Activated CD8-positive, alpha-beta T cell treated with anti-CD3 and anti-CD28 coated beads, Interleukin-2, amount 10 ng/mL, durations not matched to agents 7 days and 5 days (primary cell): ENCODE measurements at places on chromosomes 4 and X. TPM values are rescaled to one million over a fixed set of nuclear protein-coding genes. Genes with fewer than 3 reads are reported as not detected.
A peak's percentile ranks its signal among the peaks of the same experiment; 100 is the strongest.

DNA sequence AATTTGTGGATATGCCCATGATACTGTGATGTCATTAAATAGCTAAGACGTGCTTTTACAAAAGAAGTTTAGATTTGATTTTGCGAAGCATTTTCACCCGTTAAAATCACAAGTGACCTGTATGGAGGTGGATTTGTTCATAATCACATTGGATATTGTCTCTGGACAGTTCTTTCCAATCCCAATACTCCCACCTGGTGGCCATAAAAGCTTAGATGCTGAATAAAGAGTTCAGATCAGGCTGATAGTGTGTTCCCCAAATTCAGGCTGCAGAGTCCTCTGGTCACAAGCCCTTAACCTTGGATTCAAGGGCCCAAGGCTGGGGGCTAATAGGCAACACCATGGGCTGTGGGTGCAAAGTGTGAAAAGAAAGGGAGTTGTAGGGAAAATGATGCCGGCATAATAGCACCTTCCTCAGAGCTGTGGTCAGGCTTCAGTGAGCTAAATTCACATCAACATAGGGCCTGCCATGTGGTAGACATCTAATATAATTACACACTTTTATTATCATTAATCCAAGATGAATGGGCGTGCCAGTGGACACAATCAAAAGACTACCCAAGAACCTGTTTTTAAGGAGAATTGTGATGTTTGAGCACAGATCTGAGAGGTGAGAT, 28.1 kb downstream of the SMIM43 start:
- no peak overlapping the region for H3K4me3 ChIP-seq
- H3K4me1 ChIP-seq, result no peaks in the 10 kb centered on the region
- no peaks in the 10 kb centered on the region for H3K36me3 ChIP-seq
- peak; percentile 36 for DNase-seq
- no peak overlapping the region for H3K27ac ChIP-seq
- H3K27me3 ChIP-seq, result peaks cover 18% of the 10 kb centered on the region

DNA sequence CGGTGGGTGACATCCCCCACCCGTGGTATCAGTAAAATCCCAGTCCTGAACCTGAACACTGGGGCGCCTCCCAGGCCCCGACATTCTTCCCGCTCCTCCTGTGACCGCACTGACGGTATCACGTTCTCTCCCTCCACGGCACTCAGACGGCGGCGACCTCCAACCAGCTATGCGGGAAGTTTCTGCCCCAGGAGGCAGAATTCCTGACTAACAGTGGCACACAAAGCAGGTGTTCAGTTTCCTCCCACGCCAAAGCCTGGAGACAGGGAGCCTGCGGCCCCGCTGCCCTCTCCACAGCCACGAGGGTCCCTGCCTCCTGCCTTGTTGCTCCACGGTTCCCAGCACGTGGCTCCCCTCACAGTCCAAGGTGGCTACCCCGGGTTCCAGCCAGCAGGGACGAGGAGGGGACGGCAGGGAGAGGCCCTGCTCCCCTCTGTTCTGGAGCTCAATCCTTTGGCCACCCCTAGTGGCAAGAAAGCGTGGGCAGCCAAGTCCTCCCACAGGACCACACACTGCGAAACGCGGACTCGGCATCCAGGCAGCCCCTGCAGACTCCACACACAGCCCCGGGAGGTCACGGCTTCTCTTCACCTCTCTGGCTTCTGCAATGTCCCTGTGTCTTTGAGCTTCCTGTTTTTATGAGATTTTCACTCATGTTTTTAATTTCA, 15.2 kb downstream of the CTBP1 start:
- no peak overlapping the region for H3K27ac ChIP-seq
- H3K27me3 ChIP-seq, result no peaks in the 10 kb centered on the region
- H3K4me3 ChIP-seq, result no peak overlapping the region
- no peak for DNase-seq
- peaks cover 57% of the 10 kb centered on the region for H3K36me3 ChIP-seq

DNA sequence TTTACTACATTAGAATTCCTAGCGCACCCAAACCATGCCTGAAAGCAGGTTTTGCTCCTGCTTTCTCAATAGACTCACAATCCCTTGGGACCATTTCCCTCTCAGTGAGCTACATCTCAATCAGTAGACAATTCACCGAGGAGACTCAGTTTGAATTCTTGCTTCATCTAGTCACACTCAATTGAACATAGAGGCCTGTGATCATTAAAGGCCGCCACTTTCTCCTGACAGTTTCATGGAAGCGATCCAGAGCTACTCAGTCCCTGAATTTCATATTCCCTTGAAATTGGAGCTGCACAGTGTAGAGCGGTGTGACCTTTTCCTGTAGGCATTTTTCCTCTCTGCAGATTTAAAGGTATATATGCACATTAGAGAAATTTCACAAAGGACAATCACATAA, 193.9 kb upstream of the SPOCK3 start:
- no peaks in the 10 kb centered on the region for H3K27me3 ChIP-seq
- H3K4me3 ChIP-seq, result no peak overlapping the region
- no peaks in the 10 kb centered on the region for H3K36me3 ChIP-seq
- no peaks in the 10 kb centered on the region for H3K4me1 ChIP-seq
- H3K27ac ChIP-seq, result no peak overlapping the region
- no peak for DNase-seq

GRCh38 chr4:150572704-150573504, 9.0 kb upstream of the MAB21L2 start:
- no peaks in the 10 kb centered on the region for H3K27me3 ChIP-seq
- H3K36me3 ChIP-seq, result peaks cover 4% of the 10 kb centered on the region

DNA sequence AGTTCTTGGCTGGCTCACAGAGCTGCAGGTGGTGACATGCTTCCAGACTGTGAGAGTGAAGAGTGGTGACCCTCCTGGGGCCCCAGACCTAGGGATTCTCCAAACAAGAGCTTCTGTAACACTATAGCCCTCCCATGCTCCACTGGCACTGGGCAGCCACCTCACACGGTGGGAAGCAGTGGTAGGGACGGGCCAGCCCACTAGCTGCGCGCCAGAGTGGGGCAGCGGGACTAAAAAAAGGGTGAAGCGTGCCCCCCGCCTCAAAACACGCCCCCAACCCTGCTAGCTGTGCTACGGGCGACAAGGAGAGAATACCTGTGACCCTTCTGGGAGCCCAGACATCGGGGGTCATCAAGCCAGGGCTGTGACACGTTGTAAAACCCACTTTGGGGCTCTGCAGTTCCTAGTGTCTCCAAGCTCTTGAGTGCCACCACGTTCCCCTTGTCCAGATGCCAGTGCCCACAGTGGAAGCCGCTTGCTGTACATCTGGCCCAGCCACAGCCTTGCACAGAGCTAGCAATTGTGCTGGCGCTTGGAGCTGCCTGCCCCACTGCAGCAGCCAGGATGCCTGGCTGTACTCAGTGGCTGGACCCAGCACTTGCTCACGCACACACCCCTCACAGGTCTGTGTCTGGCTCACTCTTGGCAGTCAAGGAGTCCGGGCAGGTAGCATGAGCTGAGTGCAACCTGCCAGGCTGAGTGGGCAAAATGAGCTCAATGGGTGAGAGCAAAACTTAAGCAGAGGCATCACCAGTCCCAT, 100.0 kb downstream of the DCAF12L2 start:
- no peak overlapping the region for H3K27ac ChIP-seq
- DNase-seq, result no peak
- H3K4me1 ChIP-seq, result no peaks in the 10 kb centered on the region
- H3K36me3 ChIP-seq, result no peaks in the 10 kb centered on the region

Gene SPANXA1
- total RNA-seq, result not detected

- H3K4me3 ChIP-seq, result no peak overlapping the region
- no peak overlapping the region for H3K27ac ChIP-seq
- no peaks in the 10 kb centered on the region for H3K4me1 ChIP-seq
- no peak for DNase-seq
- H3K36me3 ChIP-seq, result no peaks in the 10 kb centered on the region
These were observed 7.0 kb upstream of the TRIML1 start for GRCh38 chr4:188132232-188132631.

Gene NUDT10
- total RNA-seq, result 0.99 TPM

GRCh38 chrX:119340606-119341205, 58.4 kb upstream of the SLC25A43 start:
- H3K4me1 ChIP-seq, result no peaks in the 10 kb centered on the region
- H3K36me3 ChIP-seq, result no peaks in the 10 kb centered on the region
- H3K27me3 ChIP-seq, result peaks cover 7% of the 10 kb centered on the region
- no peak for DNase-seq

Gene DUSP21
- not detected for total RNA-seq

DNA sequence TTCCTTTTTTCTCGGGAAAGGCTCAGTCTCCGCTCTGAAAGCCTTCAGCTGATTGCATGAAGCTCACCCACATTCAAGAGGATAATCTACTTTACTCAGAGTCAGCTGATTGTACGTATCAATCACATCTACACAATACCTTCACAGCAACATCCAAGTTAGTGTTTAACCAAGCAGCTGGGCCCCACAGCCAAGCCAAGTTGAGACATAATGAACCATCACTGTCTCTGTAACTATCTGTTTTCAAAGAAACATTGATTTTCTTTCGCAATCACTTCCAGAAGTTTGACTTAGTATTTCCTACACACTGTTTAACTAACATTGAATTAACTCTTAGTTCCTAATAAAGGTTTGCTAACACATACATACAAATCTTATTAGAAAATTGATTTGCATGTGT, 40.3 kb downstream of the RWDD4 start:
- no peak overlapping the region for H3K4me3 ChIP-seq
- no peak for DNase-seq

- H3K4me1 ChIP-seq, result no peaks in the 10 kb centered on the region
- no peak for DNase-seq
- H3K36me3 ChIP-seq, result no peaks in the 10 kb centered on the region
- no peak overlapping the region for H3K4me3 ChIP-seq
These were observed 11.0 kb upstream of the MAMLD1 start for GRCh38 chrX:150352114-150352513.

GRCh38 chr4:147741190-147741788, 9.4 kb downstream of the ARHGAP10 start:
- no peak for DNase-seq
- no peak overlapping the region for H3K4me3 ChIP-seq
- H3K27me3 ChIP-seq, result peaks cover 3% of the 10 kb centered on the region
- H3K27ac ChIP-seq, result no peak overlapping the region

- no peak overlapping the region for H3K27ac ChIP-seq
- no peaks in the 10 kb centered on the region for H3K4me1 ChIP-seq
- H3K4me3 ChIP-seq, result no peak overlapping the region
- DNase-seq, result no peak
These were observed 96.9 kb upstream of the ZNF518B start for GRCh38 chr4:10554121-10554520.

DNA sequence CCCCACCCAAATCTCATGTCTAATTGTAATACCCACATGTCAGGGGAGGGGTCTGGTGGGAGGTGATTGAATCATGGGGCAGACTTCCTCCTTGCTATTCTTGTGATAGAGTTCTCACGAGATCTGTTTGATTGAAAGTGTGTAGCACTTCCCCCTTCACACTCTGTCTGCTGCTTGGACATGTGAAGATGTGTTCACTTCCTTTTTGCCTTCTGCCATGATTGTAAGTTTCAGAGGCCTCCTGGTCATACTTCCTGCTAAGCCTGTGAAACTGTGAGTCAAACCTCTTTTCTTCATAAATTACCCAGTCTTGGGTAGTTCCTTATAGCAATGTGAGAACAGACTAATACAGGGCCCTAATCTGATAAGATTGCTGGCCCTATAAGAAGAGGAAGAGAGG, 1514.8 kb downstream of the RPA4 start:
- H3K4me1 ChIP-seq, result no peaks in the 10 kb centered on the region
- no peak overlapping the region for H3K27ac ChIP-seq
- H3K36me3 ChIP-seq, result no peaks in the 10 kb centered on the region
- no peak overlapping the region for H3K4me3 ChIP-seq
- no peaks in the 10 kb centered on the region for H3K27me3 ChIP-seq

Gene GATA1
- total RNA-seq, result not detected

Gene ZNF185
- 0.97 TPM for total RNA-seq

DNA sequence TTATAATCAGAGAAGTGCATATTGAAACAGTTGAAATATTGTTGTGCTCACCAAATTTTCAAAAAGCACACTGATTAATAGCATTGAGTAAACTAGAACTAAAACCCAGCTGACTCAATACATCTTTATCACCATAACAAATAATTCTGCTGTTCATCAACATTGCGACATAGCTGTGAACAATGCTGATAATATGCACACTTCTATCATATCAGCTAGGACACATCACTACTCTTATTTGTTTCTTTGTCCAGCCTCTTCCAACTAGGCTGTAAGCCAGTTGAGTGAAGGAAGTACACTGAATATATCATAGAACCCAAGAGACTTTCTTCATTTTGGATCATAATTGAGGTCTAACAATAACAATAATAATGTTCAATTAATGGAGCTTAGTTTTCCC, 349.7 kb downstream of the IQCM start:
- H3K27ac ChIP-seq, result no peak overlapping the region
- no peaks in the 10 kb centered on the region for H3K27me3 ChIP-seq
- H3K4me1 ChIP-seq, result no peaks in the 10 kb centered on the region
- no peak overlapping the region for H3K4me3 ChIP-seq
- H3K36me3 ChIP-seq, result no peaks in the 10 kb centered on the region

- H3K4me1 ChIP-seq, result peaks cover 11% of the 10 kb centered on the region
- DNase-seq, result no peak
- no peak overlapping the region for H3K4me3 ChIP-seq
- H3K27me3 ChIP-seq, result no peaks in the 10 kb centered on the region
- no peak overlapping the region for H3K27ac ChIP-seq
These were observed 67.9 kb upstream of the TBL1X start for GRCh38 chrX:9396930-9397329.
